ENCODE measurements at places on chromosomes 11 and 22. TPM values are rescaled to one million over a fixed set of nuclear protein-coding genes. Genes with fewer than 3 reads are reported as not detected.

- peaks cover 14% of the 10 kb centered on the region for H3K36me3 ChIP-seq
- no peak for DNase-seq
- peaks cover 20% of the 10 kb centered on the region for H3K4me1 ChIP-seq
- H3K27ac ChIP-seq, result no peak overlapping the region
Measured at GRCh38 chr11:66847461-66848232, 4.4 kb downstream of the RCE1 start.

The SAA4 gene
- total RNA-seq, result not detected

DNA sequence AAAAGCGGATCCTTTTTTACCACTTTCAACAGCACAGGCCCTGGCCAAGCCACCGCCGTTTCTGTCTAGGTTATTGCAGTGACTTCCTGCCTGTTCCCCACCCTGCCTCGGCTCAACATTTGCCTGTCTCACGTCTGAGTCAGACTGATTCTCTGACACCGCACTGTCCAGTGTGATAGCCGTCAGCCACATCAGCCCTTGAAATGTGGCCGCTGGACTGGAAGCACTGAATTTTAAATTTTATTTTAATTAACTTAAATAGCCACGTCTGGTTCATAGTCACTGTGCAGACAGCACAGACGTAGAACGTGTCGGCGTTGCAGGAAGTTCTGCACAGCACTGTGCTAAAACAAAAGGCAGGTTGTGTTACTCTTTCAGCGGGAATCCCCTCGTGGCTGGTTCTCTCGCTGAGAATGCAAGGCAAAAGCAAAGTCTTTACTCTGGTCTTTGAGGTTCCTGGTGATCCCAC is 56.3 kb upstream of the ADSL start:
- peaks cover 43% of the 10 kb centered on the region for H3K4me1 ChIP-seq
- H3K27me3 ChIP-seq, result no peaks in the 10 kb centered on the region
- peak overlapping the region; percentile 93 for H3K27ac ChIP-seq
- H3K4me3 ChIP-seq, result peak overlapping the region; percentile 79
- peak; percentile 90 for DNase-seq

The TSSK2 gene
- not detected for total RNA-seq
